Stimulated activated CD8-positive, alpha-beta memory T cell treated with anti-CD3 and anti-CD28 coated beads, Interleukin-4, amount 100 ng/mL, for 1 hour (primary cell): ENCODE measurements at places on chromosomes 5 and 9.

GRCh38 chr5:54547711-54548250, 30.2 kb downstream of the SNX18 start:
- no peak for DNase-seq

GRCh38 chr9:78046112-78046511, 14.5 kb upstream of the GNAQ start:
- DNase-seq = no peak

- no peak for DNase-seq
Observed at GRCh38 chr9:69131682-69132081, 42.4 kb upstream of the TJP2 start.

DNA sequence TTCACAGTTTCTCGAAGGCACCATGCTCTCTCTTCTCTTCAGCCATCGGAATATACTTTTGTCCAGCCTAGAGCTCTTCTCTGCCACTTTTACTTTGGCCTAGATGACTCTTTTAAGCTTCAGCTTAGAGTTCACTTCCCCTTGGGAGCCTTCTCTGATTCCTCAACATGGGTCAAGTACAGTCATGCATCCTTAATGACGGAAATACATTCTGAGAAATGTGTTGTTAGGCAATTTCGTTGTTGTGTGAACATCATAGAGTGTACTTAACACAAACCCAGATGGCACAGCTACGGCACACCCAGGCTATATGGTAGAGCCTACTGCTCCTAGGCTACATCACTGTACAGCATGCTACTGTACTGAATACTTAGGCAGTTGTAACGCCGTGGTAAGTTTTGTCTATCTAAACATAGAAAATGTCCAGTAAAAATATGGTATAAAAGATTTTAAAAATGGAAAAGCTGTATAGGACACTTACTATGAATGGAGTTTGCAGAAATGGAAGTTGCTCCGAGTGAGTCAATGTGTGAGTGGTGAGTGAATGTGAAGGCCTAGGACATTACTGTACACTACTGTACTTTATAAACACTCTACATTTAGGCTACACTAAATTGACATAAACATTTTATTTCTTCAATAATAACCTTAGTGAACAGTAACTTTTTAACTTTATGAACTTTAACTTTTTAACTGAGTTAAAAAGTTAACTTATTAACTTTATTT, 15.1 kb upstream of the TNFSF15 start:
- DNase-seq = no peak

DNA sequence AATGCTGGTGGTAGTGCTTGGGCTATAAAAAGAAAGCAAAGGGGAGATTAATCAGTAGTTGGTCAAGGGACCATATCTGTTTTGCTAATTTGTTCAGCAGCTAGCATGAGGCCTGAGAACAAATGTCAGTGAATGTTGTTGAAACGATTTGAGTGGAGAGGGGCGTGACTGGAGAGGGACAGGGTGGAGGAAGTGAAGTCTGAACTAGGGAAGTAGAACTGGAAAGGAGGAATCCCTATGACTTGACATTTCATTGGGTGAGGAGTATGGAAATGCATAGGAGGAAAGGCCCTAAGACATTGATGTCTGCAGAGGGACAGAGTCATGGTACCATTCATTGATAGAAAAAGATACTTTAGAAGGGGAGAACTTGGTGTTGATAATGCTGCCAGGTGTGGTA, 19.7 kb downstream of the TLE4 start:
- no peak for DNase-seq

DNA sequence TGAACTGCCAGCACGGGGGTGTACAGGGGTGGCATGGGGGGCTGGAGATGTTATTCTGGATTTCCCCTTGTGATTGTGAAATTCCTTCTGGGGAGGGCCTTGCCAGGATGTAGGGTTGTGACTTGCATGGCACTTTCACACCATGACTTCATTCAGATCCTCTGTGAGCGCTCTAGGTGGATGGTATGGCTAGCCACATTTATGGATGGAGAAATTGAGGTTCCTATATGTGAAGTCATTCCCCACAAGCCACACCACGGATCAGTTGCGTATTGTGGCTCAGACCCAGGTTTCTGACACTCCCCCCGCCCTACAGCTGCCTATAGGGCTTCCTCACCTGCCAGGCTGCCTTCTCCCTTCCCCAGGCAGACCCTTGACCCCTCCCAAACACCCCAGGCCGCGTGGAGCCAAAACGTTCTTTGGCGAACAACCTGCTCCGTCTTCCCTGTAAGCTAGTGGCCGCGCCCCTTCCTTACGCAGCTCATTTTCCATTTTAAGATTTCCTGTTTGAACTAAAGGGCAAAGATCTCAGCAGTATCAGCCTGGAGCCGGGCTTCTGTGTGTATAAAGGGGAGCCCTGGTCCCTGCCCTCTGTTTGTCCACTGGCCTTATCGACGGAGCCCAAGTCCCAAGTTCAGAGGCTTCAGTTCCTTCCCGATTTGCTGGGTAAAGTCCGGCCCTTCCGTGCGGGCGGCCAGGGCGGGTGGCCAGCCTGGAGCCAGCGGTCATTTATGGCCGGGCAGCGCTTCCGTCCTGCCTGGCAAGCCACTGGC, 97.8 kb upstream of the KLF4 start:
- DNase-seq = no peak

DNA sequence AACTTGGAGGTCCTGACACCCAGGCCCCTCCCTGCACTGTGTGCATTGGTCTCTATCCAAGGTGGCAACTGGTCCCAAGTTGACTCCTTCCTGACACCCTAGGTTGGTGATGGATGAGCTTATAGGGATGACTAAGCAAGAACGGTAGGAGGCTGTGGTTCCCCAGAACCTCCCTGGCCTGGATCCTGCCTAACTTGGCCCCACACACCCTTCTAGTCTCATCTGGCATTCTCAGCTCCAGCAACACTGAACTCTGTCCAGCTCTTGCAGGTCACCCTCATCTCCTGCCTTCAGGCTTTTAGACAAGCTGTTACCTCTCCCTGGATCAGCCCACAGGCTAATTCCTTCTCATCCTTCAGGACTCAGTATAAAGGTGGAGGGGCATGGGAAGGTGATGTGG, 16.5 kb downstream of the AQP3 start:
- no peak for DNase-seq

DNA sequence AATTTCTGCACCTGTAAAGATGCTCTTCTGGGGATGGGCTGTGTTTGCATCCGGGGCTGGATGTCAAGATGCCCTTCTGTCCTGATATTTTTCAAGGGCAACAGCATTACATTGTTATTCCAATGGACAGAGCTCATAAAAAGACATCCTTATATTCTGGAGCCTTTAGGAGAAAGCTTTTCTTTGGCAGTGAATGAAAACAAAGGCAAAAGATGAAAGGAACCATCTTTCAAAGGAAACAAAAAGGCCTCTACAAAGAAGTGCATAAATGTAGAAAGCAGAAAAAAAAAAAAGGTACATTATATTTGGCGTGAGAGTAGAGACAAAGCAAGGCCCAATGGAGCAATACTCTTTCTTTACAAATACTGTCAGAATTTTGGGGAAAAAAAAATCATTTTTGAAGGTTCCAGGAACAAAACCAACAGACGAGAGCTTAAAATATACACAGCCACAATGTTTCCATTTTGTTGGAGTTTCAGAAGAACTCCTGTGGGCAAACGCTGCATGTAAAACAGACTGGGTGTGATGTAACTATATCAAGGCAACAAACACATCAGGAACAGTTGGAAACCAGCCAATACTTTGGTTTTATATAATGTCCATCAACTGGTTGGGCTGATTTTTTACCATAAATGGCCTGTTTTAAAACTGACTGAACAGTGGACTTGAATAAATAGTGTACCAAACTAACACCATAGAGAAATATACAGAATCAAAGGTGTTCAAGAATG, 885.6 kb upstream of the DMAC1 start:
- no peak for DNase-seq

DNA sequence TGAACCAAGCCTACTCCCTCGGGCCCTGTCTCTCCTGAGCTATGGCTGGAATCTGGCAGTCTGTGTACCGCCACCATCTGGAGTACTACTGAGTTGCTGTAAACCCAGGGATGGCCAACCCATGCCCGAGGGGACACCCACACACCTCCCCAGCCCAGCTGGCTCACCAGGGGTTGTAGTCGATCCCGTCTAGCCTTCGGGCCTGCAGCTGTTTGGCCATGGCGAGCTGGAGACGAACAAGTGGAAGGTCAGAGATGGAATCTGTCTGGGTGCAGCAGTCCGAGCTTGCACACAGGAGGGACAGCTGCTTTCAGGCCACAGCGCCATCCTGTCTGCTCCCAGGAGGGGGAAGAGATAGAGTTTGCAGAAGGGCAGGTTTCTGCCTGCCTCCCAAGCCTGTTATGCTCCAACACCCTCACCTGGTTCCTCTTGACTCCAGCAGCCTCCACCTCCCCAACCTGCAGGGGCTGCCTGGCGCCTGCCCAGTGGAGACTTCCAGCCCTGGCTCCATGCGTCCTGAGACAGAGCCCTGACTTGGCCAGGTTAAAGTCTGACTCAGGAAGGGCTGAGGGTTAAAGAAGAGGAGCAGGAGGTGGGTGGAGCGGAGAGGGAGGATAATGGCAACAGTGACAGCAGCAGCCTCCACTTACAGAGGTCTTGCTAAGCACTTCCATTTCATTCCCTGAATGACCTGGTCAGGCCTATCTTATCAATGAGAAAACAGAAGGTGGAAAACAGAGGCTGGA, 15.8 kb upstream of the SPOUT1 start:
- no peak for DNase-seq

DNA sequence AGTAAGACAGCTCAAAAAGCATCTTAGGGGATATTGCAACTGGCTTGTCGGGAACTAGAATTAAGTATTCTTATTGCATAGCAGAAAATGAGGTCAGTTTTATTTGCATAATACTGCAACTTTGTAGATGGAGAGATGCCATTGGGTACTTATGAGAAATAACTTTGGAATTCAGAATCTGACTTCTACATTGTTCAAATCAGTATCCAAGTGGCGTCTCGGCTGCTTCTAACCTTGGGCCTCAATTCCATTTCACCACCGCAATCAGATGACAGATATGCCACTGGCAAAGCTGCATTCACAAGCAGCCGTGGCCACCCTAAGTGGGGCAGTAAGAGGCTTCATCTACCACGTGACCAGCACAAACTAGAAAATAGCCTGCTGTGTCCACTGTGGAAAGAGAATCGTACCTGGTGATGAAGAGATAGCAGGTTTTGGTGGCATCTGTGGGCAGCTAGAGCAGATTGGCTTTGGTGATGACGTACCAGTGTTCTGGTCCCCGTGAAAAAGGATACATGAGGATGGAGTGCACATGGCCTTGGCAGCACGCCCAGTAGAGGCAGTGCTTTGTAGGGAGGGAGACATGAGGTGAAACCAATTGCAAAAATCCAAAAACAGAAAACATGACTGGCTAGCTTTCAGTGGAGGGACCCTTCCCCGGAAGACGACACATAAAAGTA, 116.6 kb downstream of the KLHL3 start:
- no peak for DNase-seq

- no peak for DNase-seq
Observed at GRCh38 chr5:14501353-14502293, 80.0 kb upstream of the OTULINL start.

DNA sequence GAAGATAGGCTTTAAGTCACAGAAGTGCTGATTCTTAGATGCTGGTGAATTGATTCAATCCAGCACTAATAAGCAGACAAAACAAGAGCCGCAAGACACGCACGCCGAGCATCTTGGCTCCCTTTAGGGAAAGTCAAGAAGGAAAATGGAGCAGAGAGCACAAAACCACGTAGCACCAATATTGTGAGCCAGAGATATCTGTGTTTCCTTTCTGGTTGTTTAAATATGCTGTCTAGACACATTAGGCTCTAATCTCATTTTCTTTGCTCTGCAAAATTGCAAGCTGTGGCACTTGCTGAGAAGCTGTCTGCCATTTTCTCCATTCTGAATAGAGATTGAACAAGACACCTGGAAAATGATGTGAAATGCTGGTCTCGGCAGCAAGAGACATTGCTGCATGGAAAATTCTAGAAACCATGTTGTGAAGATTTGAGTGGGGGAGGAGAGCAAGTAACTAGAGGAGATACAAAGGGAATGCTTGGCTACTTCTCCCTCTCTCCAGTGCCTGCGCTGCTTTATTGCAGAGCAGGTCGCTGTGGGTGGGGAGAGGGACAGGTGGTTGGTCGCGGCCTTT, 336.3 kb downstream of the MED10 start:
- no peak for DNase-seq

- no peak for DNase-seq
Observed at GRCh38 chr5:16592255-16592654, 24.5 kb downstream of the RETREG1 start.

DNA sequence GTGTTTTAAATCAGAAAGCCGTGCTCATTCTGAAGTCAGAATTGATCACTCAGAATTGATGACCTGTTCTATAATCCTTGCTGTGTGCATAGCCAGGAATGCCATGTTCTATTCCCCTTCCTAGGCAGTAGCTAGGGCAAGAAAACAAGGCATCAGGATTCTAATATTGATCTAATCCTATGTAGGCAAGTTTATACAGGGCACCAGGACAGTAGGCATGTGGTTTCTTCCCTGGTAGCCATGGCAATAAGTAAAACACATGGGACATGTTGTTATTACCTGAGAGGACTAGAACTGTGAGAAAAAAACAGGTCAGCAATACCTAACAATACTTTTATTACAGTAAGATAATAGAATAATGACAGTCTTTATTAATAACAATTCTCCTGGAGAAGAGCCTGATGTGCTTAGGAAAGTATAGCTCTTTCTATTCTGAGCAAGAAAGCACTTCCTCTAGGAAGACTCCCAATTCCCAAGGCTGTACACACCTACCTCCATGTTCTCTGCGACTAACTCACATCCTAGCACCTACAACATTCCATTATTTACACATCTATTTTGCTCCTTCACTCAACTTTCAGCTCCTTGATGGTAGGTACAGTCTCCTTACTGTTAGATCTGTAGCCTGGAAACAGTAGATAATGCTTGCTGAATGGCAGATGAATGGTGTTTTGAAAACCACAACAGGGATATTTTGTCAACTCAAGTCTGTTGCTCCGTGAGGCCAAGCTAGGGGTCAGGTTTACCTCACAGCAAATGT, 70.8 kb downstream of the STX17 start:
- DNase-seq = no peak

DNA sequence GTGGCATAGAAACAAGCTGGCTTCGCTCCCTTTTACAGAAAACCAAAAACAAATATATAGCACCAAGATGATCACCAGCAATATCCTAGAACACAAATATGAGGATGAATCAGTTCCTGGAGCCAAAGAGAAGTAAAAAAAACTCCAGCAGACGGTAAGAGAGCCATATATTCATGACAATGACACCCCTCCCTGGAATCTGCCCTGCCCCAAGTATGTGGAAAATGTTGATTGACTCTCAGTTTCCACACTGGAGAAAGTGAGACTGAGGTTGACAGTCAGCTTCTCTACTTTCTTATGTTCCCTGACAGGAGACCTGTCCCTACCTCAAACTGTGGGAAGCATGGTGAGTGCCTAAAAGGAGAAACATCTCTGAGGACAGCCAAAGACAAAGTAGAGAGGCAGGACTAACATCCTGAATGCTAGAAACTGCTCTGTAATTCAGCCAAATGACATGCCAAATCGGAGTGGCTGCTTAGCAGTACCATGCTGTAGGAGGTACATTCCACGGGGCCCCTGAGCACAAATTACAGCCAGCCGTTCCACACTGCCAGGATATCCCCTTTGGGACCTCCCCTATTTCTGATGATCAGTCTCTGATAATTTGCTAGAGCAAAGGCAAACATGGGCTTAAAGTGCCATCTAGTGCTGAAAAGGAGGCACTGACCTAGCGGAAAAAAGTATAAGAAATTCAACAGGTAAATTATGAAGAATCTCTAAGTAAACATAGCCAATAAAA, 424.0 kb upstream of the RGMB start:
- DNase-seq = no peak
